ENCODE measurements at places on chromosomes 3 and 15.

DNA sequence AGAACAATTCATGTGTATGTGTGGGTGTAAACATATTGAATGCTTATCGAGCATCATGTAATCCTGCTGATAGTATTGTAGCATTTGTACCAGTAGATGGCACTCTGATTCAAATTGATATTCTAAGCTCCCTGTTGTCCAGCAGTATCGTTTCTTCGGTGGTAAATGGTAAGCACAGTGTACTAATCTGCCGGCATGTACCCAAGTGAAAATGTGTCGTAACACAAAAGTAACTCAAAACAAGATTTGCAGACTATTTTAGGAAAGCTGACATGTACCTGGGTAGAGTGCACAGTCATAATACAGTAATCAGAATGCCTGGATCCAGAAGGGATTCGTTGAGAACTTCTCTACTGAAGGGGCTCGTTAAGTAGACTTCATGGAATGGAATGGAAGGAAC, 31.7 kb upstream of the MNS1 start:
- no peak for DNase-seq

DNA sequence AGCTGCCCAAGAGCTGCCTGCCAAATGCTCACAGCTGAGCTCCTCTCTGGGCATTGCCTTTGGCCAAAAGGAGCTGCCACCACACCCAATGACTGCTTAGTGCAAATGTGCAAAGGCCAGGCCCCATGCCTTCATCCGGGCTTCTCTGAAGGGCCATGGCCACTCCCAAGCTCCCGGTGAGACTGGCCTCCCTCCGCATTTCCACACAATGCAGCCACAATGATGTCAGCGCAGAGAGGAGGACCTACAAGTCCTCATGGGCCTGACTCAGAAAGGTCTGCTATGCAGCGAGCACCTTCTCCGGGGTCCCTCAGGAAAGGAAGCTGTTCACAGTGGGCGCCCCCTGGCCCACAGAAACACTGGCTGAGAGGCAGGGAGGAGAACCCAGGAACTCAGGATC, 12.7 kb downstream of the OXTR start:
- no peak for DNase-seq

DNA sequence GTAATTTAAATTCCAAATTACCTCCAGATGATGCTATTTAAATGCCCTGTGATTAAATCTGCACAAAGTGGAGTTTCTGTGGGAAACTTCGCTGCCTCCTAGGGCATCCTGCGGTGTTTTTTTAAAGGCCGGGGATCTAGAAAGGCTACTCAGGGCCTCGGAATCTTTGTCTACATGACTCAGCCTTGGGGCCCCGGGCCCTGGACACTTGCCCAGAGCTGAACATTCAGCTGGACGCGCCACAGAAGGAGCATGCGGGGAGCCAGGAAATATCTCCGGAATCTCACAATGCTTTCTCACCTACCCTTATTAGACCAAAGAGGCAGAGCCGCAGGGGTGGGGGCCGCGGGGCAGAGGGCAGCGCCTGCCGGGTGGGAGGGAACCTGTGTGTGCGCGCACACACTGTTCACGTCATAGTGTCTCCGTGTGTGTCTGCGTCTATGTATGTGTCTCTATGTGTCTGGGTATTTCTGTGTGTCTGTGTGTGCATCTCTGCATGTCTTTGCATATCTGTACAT, 145.5 kb upstream of the TPM1 start:
- DNase-seq = peak; percentile 7

- no peak for DNase-seq
Measured at GRCh38 chr3:133989936-133990702, 39.6 kb downstream of the SLCO2A1 start.

DNA sequence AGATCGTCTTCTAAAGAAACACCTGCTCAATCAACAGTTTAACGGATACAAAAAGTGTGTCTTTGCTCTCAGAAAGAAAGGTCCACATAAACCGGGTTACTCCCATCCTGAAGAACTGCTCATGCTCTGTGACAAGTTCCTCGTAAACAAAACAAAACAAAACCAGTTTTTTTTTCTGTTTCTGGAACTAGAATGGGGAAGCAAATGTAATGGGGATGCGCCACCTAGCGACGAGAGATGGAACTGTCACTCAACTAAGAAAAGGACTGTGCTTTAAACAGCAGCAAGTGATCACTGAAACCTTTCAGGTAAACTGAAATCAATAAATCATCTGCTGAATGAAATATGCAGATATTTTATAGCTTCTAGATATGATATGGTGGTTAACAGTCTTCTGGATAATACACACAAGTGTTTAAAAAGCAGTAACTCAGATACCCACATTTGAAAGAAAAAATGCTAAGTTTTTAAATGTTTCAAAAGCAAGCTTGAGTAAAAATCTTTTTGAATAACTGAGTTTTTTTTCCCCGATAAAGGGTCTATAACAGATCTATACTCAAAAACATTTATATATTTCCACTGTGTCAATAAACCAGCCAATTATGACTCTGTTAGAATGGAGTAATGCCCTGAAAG, 10.9 kb downstream of the TM2D3 start:
- DNase-seq = peak; percentile 9

- DNase-seq = no peak
Measured at GRCh38 chr15:58019503-58020376, 45.8 kb downstream of the ALDH1A2 start.

GRCh38 chr3:176521531-176522175, 675.6 kb downstream of the TBL1XR1 start:
- DNase-seq = no peak

DNA sequence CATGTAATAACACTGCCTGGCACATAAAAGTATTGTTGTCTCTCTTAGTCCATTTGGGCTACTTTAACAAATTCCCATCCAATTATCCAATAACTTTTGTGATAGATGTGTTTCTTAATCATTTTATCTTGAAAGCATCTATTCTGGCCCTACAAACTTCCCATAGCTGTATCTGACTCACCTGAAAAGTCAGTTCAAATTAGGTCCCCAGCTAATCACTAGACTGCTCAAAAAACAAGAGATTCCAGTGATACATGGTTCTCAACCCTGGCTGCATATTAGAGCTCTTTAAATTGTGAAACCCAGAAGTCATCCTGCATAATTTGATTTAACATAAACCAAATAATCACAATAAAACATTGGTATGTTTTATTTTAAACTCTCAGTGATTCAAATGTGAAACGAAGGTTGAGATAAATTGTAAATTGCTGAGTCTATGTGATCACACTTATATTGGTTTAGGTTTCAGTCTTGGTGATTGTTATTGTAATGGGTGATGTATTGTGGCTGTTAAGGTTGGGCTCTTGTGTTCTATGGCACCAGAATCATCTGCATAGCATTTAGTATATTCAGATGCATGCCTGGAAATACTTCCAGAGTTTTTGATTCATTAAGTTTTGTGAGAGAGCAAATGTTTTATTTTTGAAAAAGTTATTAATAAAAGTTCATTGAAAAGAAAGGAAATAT, 268.9 kb upstream of the KCNMB2 start:
- DNase-seq = no peak

DNA sequence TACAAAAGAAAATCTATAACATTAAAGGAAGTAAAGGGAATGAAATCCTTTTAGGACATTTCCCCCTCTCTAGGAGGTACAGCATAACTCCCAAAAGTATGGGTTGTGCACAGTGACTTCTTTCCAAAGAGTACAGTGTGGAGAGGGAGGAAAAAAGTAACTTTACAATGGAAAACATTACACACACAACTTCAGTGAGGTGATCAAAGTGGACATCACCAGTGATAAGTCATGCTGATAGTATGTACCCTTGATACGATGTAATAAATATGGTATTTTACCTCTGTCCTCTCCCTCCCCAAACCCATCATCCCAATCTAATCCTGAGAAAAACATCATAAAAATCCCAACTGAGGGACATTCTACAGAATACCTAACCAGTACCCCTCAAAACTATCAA, 10.8 kb downstream of the PLD1 start:
- no peak for DNase-seq

DNA sequence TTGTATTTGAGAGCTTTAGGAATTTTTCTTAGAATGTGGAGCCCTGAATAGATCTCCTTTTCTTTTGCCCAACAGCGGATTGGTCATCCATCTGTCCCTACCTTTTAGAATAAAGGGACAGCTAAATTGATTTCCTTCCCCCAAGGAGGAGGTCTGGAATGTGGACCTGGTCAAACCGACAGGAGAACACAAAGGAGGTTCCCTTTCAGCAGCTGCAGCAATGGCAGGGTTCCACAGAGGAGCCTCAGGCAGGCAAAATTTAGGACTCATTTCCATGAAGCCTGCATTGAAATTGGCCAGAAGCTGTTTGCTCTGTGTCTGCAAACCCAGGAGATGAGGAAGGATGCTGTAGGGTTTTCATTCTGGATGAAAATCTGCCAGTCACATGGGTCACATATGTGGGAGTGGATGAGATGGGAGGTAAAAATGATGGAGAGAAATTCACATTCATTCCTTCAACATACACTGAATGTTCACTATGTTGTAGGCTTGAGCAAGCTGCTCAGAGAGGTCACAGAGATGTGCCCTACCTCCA, 77.3 kb downstream of the LRTM1 start:
- no peak for DNase-seq

DNA sequence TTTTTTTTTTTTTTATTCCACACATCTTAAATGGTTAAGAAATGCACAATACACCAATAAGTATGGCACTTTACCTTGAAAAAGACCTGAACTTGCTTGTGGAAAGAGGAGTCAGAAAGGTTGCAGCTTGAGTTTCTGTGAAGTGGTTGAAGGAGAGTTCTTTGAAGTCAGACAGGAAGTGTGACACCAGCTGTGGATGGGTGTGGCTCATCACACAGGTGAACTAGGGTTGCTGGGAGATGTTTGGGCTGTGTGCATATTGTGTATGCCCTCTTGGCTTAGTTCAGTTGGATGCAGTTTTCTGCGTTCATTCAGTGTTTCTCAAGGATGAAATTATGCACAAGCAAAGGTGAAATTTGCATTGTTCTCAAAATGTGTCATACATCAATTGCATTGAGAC, 6.3 kb downstream of the AEN start:
- DNase-seq = no peak

DNA sequence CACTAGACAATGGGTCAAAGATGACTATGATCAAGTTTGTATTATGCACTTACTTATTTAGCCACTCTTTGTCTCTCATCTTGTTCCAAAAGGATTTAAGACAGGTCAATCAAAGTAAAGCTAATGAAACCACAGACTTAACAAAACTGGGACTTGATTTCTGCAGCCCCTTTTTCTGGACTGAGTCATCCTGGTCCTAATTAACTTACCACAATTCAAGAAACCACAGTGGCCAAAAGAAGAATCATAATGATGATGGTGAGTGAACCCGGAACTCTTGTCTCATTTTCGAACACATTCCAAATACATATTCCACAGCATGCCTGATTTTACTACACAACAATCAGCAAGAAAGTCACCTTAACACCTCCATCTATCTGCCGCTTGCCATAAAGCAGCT, 1333.0 kb downstream of the ROBO1 start:
- DNase-seq = no peak

DNA sequence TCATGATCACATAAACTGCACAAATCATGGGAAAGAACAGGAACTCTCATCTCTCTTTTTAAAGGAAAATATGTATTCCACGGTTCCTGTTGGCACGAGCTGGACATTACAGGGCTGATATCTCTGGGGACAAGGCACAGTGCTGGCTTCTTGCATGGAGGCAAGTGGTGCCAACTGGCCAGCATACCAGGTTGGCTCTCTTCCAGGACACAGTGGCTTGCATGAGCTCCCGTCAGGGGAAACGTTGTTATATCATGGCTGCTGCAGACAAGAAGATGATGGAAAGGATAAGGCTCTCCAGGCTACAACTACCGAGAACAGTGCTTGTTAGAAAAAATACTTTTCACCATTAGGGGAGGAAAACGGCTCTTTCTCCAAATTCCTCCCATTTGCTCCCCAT, 283.9 kb downstream of the RORA start:
- DNase-seq = no peak

- no peak for DNase-seq
Measured at GRCh38 chr3:31645256-31645655, 112.5 kb downstream of the STT3B start.

- no peak for DNase-seq
Measured at GRCh38 chr3:107369791-107370190, 7.4 kb upstream of the CCDC54 start.

- DNase-seq = no peak
Measured at GRCh38 chr3:1138036-1138435, 45.2 kb downstream of the CNTN6 start.

DNA sequence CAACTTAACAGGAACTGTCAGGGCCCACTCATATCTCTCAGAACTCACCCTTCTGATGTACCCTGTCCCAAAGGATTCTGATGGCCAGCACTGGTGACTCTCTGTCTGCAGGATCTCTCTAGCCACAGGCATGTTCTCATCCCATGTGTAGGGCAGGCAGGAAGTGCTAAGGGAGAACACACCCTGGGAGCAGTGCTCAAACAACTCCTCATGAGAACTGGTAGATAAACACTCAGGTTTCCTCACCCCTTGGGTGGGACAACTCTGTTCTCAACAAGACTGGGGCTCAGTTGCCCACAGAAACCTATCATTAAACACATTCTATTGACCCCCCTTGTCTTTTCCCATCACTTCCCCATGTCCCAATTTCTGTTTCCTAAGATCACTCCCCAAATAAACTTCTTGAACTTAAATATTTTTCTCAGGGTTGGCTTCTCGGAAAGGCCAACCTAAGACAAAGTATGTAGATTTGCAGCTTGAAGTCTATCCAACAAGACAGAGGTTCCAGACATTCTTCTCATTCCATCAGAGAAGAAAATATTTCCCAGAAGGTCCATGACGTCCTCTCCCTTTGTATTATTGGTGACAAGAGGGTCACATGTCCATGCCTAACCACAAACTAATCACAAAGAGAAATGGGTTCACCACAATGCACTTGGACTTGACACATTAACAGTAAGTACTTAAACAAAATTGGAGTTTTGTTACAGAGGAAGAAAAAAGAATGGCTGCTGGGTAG, 276.6 kb upstream of the GADL1 start:
- no peak for DNase-seq

DNA sequence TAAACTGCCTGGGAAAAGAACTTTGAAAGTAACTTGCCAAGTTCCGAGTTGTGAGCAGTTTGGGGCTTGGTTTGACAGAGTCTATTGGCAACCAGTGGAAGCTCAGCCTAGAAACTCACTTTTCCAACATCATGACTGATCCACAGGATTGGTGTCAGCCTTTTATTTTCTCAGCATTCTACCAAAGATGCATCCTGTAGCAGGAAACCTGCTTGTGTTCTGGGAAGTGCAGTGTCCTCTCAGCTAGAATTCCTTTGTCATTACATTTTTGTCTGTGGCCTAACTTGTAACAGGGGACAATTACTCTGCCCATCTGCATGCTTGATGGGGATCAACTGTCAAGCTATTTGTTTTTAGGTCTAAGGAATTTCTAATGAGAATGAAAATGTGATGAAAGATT, 116.7 kb upstream of the LMOD3 start:
- DNase-seq = no peak

- DNase-seq = no peak
Measured at GRCh38 chr15:65509321-65509720, 8.2 kb downstream of the DPP8 start.

- no peak for DNase-seq
Measured at GRCh38 chr3:30535525-30535924, 70.9 kb upstream of the TGFBR2 start.

DNA sequence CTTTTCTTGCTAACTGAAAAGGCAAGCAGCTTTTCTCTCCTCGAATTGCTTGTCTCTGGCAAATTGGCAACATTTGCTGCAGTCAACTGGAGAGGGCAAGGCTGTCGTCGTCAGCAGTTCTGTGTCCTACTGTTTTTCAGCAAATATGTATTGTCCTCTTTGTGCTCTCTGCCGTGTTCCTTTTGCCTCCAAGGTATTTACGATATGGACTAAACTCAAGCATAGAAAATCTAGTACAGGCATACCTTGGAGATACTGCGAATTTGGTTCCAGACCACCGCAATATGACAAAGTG, 558 bp upstream of the SLC30A4 start:
- no peak for DNase-seq

All from esophagus squamous epithelium (tissue), 5 donors.